Stimulated activated naive B cell treated with anti-CD40 and anti-IgM and Interleukin-4, amounts not matched to agents 10 μg/mL and 1 μg/mL and 100 μg/mL, for 72 hours (primary cell): ENCODE measurements at places on chromosomes 13 and 19.

- no peak for DNase-seq
These were observed 33.5 kb downstream of the ELL start for GRCh38 chr19:18488403-18488723.

DNA sequence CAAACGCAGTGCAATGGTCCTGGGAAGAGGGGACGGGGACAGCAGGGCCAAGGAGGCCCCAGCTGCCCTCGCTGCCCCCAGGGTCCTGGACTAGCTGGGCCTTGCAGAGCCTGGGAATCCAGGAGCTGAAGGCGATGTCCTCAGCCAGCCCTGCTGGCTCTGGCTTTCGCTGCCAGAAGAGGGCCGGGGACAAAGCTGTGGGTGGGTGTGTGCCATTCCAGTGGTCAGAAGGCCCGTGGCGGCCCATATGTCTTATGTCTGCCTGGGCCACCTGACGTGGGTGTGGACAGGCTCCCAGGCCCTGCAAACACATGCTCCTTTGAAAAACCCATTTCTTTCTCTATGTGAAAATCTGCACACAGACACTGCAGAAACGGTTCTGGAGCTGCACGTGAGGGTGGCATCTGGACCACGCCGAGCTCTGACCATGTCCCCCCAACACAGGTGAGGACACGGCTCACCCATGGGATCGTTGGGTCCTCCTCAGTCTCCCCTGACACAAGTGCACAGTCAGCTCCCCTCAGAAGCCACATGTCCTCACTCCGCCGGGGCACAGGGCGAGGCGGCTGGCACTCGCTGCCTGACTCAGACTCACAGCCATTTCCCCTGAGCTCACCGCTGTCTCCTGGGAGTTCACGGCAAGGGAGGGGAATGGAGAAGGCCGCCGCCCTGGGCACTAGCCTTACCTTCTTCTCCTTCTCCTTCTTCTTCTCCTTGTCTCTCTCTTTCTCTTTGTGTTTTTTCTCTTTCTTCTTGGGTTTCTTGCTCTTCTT is 16.9 kb downstream of the IZUMO4 start:
- no peak for DNase-seq

DNA sequence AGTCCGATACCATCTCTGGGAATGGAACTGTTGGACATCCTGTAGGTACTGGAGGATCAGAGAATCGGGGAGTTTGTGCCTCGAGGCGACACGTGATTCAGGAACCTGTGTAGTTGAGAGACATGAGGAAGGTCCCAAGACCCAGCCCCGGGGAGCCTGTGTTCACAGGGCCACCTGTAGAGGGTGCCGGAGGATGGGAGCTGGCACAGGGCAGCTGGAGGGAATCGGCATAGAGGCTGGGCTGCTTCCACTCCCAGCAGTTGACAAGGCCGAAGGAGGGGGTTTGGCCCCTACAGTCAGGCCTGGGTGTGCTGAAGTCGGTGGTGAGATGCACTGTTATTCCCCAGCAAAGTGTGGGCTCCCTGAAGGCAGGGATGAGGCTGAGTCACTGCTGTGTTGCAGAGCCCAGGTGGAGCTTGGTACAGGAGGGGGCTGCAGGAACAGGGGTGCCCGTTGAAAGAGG is 2.5 kb upstream of the ISYNA1 start:
- DNase-seq: no peak

GRCh38 chr13:20193162-20193906 is 596 bp upstream of the GJB2 start:
- no peak for DNase-seq

DNA sequence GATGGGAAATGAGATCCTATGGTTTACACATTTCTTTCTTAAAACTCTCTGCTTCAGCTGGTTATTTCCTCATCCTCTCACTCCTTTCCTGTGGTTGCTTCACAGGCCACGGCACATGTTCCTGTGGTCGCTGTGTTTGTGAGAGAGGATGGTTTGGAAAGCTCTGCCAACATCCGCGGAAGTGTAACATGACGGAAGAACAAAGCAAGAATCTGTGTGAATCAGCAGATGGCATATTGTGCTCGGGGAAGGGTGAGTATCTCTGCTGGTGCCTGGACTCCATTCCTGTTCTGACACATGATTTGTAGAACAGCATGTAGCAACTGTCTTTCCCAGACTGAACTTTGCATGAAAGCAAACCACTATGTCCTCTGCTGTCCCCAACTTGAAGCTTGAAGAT is 254.2 kb downstream of the ITGBL1 start:
- DNase-seq: no peak

DNA sequence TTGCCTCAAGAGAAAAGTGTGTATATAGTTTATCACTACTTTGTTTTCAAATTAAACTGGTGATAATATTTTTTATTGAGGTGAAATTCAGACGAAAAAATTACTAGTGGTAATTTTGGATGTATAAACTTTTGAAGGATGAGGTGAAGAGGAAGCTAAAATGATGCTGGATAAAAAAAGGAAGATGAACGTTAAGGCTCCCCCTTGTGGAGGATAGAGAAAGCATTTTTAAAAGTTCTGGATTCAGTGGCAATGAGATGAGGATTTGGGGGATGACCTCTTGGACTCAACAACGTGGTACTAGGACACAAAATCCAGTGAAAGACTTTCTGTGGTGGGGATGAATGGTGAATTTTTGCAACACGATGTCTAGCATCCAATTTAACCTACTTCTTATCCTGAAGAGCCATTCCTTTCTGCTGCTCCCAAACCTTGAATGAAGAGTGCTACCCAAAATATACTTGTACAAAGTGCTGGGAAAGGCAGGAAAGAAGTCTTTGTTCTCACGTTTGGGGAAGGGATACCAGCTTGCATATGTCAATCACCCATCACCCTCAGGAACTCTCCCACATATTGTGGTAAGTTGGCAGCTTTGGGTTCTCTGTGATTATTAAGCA is 7.3 kb upstream of the SIGLEC5 start:
- no peak for DNase-seq

GRCh38 chr13:45733361-45733760 is 31.2 kb downstream of the CBY2 start:
- no peak for DNase-seq
